ENCODE measurements at places on chromosomes 1 and 21.

DNA sequence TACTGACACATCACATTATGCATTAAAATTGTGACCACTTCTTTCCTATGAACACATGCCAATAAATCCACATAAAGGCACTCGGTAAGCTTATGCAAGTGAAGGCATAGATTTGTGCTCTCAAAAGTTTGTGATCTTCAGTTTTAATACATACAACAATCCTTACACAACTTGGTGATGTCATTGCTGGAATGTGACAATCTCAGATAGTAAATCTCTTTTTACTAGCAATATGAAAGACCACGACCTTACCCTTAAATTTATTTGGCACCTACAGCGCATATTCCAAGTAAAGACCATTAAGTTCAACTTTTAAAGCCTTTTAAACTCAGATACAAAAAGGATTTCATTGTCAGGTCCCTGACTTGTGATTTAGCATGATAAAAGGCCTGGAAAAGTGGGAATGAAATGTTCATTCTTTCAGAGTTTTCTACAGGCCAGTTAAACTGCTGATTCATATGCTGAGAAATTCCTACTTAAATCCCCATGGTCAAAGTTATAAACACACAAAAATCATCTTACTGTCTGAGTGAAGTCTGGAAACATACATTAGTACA is 157.4 kb downstream of the SIPA1L2 start:
- peak; percentile 56 for DNase-seq

DNA sequence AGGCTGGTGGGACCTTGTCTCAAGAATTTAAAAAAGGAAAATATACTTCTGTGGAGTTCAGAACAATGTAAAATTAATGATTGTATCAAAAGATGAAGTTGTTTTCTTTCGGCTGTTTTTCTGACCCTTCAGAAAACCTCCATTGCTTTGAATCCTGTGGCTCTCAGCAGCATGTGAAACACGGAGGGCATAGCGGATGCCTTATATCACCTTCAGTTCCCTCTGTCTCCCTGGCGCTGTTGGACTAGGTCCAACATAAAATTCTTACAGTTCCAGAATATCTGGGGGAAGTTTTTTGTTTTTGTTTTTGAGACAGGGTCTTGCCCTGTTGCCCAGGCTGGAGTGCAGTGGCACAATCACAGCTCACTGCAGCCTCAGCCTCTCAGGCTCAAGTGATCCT is 7.4 kb downstream of the ZBTB8A start:
- DNase-seq = no peak

DNA sequence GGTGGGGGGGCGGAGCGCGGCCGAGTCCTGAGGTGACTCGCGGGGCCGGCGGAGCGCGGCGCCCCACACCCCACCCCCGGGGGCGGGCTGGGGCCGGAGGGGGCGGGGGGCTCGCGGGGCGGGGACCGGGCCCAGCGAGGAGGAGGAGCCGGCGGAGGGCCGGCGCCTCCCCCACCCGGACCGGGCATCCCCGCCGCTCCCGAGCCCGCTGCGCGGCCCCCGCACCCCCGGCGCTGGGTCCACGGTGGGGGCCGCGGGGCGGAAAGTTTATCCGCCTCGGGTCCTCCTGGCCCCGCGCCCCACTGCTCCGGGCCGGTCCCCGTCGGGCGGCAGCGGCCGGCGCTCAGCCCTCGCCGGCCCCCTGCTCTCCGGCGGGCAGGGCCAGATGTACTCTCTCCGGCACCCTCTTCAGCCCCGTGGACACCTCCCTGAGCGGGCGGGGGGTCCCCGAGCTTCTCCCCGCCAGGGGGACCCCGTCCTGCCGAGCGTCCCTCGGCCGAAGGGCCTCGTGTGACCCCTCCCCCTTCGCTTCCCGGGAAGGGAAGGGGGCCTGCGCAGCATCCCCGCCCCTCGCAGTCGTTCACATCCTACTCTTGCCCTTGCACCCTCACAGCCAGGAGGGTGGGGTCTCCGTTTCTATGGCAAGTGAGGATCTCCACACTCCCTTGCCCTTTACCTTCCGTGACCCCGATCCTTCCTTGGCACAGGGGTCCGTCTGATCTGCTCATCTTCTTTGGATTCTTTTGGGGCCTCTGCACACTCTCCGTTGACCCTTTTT is 663 bp downstream of the CAMTA1 start:
- peak; percentile 30 for DNase-seq

GRCh38 chr1:24452922-24453485 is 37.4 kb downstream of the NIPAL3 start:
- DNase-seq = no peak

All from choroid plexus epithelial cell (primary cell).